ENCODE measurements at places on chromosomes 4 and X. TPM values are rescaled to one million over a fixed set of nuclear protein-coding genes. Genes with fewer than 3 reads are reported as not detected.

DNA sequence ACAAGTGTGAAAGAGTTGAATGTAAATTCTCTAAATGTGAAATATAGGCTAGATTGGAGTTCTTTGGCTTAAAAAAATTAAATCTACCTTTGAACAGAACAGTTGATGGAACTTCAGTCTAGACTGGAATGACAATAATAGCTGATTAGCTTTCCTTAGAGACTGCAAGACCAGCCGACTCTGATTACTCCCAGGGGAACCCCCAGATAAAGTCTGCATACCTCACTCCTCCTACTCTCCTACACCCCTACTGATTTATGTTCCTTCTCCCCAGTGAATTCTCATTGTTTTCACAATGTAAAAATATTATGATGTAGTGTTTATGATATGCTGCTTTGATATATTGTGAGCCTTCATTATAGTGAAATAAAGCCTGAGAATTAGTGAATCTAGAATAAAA, 241.3 kb downstream of the CFAP299 start:
- no peak for DNase-seq

Gene GATA1
- 0.67 TPM for total RNA-seq

Gene STATH
- not detected for total RNA-seq

DNA sequence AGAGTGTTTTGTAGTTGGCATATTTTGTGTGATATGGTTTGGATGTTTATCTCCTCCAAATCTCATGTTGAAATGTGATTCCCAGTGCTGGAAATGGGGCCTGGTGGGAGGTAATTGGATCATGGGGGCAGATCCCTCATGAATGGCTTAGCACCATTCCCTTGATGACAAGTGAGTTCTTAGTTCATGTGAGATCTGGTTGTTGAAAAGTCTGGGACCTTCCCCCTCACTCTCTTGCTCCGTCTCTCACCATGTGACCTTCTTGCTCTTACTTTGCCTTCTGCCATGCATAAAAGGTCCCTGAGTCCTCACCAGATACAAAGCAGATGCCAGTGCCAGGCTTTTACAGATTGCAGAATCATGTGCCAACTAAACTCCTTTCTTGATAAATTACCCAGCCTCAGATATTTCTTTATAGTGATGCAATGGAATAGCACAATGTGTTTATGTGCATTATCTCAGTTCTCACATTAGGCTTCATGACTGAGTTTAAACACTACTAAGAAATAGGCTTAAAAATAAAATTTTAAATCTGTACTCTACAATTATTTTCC, 1348.8 kb downstream of the STIM2 start:
- no peak for DNase-seq

- no peak for DNase-seq
These were observed 22.0 kb upstream of the ZCCHC4 start for GRCh38 chr4:25290490-25291067.

DNA sequence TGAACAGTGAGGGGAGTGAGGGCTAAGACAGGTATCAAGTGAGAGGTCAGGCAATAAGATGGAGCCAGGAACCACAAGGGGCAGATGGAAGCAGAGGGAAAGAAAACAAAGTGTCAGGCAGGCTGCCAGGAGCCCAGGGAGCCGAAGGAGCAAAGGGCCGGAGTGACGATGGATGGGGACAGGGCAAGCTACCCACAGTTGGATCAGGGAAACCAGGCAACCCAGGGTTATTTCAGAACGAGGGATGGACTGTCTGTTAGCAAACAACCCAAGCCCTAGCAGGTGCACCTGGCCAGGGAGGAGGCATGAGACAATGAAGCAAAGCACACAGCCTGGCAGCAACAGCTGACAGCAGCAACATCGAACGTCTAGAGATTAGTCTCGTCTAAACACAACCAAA, 39.2 kb downstream of the SEL1L3 start:
- no peak for DNase-seq

- DNase-seq = no peak
These were observed 22.0 kb downstream of the SLC4A4 start for GRCh38 chr4:71360844-71361243.
